A549 treated with CORT108297 at 1 μM for 4 hours (cell line): ENCODE measurements at places on chromosomes 16 and 17. TPM values are rescaled to one million over a fixed set of nuclear protein-coding genes. Genes with fewer than 3 reads are reported as not detected.

Gene KRT28
- not detected in 5 replicates for total RNA-seq

Gene HID1
- total RNA-seq, result 6.0 to 9.9 TPM (median 9.0 TPM) in 5 replicates

Gene KRTAP9-4
- not detected in 5 replicates for total RNA-seq

Gene FOXL1
- 0.66 to 1.9 TPM (median 1.2 TPM) in 5 replicates for total RNA-seq

Gene KREMEN2
- total RNA-seq, result 0.74 to 2.4 TPM (median 2.2 TPM) in 5 replicates

Gene LGALS9B
- not detected in 5 replicates for total RNA-seq
